ENCODE measurements at places on chromosomes 6 and 20.

DNA sequence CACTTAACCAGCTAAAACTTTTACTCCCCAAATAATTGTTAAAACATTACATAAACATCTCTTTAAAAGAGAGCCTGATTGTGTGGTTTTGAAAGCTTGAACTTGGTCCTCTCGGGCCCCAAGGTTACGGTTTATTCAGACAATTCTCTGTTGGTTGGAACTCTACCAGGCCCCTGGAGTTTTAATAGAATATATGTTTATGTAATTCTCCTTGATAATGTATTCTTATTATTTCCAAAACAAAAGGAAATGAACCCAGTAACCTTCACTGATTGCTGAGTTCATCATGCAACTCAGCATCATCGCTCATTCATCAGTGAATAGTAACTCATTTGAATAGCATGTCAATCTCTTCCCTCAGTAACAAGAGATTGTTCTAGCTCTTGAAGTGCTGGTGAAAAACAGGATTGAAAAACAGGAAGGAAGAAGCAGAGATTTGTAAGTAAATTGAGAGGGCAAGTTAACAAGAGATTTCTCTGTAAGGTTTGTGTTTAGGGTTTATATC lies 464.5 kb upstream of the MARCKS start:
- DNase-seq, result no peak

DNA sequence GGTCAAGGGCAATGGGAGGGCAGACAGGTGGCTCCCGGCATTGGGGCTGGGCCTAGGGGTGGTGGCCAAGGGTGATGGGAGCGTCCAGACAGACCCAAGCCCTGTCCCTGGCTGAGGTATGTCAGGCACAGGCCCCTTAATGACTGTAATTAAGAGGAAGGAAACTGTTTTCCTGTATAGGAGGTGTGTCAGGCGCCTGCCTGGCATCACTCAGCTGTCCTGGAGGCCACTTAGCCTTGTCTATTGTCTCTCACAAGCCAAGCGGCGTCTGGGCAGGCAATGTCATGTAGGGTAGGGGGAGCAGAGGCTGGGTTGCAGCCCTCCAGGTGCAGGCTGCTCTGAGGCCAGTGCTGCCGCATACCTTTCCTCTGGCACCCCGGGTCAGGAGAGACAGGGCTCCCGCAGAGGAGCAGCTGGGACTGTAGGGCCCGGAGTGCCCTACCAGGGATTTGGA lies 3.9 kb upstream of the FAM83C start:
- DNase-seq, result peak; percentile 12

DNA sequence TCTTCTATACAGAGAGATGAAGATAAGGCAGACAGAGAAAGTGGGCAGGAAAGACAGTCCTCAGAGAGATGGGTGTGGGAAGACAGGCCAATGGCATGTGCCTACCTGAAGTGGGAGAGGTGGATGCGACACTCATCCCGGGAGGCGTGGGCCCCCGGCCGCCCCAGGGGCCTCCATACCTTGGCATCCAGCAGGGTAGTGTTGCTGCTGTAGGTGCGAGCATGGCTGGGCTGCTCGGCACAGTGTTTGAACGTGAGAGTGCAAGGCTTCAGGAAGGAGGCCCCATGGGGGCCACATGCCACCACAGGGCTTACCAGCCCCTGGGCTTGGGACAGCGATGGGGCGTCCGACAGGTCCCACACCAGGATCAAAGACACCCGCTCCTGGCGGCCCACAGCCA lies 5.2 kb downstream of the UNC5CL start:
- no peak for DNase-seq

DNA sequence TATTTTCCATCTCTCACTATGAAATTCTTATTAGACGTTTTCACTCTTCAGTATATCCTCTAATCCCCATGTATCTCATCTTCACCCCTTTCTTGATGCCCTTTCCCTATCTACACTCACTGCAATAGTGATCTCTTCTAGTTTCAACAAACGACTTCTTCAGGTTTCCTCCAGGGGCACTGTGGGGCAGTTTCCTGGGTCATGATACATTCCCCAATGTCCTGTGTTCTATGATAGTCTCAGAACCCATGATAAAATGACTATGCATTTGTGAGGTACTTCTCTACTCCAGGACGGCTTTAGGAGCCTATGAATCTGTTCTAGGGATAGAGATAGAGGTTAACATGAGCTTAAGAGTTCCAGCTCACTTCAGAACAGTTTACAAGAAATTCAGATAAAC lies 183.3 kb downstream of the FOXC1 start:
- peak; percentile 14 for DNase-seq

DNA sequence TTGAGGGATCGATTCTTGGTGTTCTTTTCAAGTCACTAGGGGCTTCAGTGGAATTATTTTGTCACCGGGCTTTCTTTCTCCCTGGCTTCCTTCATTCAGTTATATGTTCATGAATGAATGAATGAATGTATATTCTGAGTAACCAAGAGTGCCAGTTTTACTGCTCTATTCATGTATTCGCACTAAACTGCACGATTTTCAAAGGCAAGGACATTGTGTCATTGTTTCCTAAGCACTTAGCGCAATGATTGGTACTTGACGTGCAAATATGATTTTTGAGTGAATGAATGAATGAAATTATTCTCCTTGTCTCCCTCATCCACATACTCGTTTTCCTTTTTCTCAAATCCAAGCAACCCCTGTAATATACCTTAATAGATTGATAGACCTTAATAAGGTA lies 822 bp downstream of the AFG1L start:
- DNase-seq, result no peak

GRCh38 chr6:127582777-127583462 lies 5.9 kb downstream of the C6orf58 start:
- no peak for DNase-seq

DNA sequence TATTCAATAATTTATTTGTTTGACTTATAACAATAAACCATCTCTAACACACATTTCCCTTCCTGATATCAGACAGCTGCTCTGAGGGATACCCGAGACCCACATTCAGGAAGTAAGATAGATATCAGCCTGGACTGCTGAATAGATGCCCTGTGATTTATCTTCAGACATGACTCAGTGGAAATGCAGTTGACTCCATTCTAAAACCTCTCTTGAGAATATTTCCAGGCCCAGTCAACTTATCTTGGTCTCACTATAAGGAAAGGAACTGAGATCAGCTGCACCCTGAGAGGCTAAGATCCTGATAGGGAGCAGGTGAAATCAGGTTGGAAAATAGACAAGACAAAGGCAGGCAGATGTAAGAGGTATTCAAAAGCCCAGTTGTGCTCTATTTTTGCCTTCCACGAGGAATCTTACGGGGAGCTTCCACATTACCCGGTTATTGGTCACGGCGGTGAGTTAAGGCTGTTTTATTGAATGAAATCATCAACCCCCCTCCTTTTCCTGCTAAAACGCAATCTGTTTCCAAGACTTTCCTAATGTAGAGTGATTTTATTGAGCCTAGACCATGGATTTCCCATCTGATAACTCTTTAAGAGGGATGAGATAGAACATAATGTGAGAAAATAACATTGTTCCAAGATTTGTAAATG lies 25.5 kb downstream of the C6orf15 start:
- no peak for DNase-seq

GRCh38 chr6:161088676-161089328 lies 97.2 kb downstream of the MAP3K4 start:
- no peak for DNase-seq

GRCh38 chr6:144675231-144675861 lies 390.2 kb downstream of the UTRN start:
- peak; percentile 88 for DNase-seq

DNA sequence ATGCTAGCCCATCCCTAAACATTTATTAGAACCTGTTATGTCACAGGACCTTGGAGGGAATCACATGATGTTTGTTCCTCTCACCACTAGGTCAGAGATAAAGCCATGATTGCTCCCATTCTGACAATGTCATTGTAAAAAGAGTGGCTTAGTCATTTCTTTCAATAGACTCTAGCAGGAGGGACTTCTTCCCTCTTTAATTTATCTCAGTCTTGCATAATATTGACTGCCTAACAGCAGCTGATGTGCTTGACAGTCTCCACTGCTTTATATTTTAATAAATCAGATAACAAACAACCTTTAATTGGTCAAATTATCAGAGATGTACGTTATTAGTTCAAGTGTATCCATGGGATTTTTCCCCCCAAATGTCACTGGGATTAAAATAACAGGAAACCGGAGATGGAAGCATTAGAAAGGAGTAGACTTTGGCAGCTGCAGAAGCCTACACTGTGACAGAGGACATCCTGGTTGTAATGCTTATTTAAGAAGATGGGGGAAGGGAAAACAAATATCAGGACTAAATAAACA lies 39.6 kb downstream of the LAMA4 start:
- DNase-seq, result peak; percentile 62

DNA sequence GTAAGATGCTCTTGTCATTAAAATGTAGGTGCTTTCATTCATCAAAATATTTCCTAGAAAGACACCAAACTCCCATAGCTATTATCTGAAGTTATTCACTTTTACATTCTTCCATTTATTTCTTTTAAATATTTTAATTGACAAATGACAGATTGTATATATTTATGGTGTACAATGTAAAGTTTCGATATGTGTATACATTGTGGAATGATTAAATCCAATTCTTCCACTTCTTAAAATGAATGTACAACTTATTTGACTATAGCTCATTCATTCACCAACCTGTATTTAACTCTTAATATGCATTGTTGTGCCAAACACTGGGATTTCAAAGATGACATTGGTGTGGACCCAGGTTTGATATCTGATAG lies 41.0 kb downstream of the CCN2 start:
- no peak for DNase-seq

GRCh38 chr6:31351033-31351380 lies 6.0 kb downstream of the HLA-B start:
- no peak for DNase-seq

DNA sequence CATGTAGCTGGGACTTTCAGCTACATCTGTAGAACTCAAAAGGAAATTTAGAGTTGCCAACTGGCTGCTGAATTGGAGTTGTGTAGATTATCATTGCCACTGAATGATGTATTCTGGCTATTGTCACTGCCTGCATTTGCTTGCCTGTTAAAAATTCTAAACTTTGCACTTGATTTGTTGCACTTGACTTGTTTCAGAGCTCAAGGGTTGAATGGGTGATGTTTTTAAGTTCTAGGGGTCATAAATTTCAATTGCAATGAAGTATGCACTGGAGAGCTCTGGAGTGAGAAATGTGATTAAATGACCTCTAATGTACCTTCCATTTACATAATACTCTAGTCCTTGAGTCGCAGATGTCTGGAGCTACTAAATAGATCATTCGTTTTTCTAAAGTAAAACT lies 102.4 kb downstream of the TNFRSF21 start:
- DNase-seq, result no peak

GRCh38 chr6:123393331-123393730 lies 243.4 kb downstream of the TRDN start:
- peak; percentile 65 for DNase-seq

GRCh38 chr6:20538131-20538662 lies 3.9 kb downstream of the CDKAL1 start:
- no peak for DNase-seq

DNA sequence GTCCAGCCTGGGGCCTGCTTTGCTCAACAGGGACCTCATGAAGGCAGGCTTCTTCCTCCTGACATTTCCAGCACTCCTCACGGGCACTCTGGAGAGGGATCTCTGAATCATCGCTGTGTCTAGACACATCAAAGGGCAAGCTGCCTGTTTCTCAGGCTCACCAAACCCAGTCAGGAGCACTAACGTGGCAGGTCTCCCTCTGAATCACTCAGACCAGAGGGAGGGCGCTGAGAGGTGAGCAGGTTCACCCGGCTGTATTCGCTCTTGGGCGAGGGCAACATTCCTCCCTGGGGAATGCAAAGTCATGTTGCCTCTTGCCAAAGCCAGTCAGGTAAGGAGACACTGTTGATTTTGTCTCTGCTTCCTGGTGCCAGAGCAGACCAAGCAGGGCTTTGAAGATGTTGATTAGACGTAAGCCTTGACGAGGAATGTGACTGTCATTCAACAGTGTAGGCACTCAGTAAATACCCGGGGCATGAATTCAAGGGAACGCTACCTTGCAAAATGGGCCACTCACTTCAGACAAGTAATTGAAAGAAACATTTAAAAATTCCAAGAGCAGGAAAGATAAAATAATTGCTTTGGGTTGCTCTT lies 50.1 kb downstream of the CYP24A1 start:
- DNase-seq, result no peak

- DNase-seq, result no peak
Measured at GRCh38 chr6:31247813-31248212, 24.1 kb downstream of the HLA-C start.

GRCh38 chr6:45222380-45222779 lies 105.8 kb upstream of the RUNX2 start:
- DNase-seq, result no peak
